ENCODE measurements at places on chromosomes 3 and 15.
A peak's percentile ranks its signal among the peaks of the same experiment; 100 is the strongest.

DNA sequence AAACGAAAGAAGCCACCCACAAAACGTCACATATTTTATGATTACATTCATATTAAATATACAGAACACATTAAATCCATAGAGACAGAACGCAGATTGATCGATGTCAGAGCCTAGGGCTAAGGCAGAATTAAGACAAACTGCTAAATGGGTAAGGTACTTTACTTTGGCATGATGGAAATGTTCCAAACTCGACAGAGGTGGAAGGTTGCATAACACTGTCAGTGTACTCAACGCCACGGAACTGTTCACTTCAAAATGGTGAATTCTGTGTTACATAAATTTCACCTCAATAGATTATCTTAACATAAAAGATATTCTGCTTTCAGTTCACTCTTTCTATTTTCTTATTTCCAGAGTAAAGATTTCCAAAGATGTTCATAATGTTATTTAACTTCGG lies 158.4 kb downstream of the TBC1D5 start:
- DNase-seq = no peak

DNA sequence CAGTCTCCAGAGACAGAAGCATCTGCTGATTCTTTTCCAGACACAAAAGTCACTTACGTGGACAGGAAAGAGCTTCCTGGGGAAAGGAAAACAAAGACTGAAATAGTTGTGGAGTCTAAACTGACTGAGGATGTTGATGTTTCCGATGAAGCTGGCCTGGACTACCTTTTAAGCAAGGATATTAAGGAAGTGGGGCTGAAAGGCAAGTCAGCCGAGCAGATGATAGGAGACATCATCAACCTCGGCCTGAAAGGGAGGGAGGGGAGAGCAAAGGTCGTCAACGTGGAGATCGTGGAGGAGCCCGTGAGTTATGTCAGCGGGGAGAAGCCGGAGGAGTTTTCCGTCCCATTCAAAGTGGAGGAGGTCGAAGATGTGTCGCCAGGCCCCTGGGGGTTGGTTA lies 25.4 kb downstream of the SYNM start:
- no peak for DNase-seq

DNA sequence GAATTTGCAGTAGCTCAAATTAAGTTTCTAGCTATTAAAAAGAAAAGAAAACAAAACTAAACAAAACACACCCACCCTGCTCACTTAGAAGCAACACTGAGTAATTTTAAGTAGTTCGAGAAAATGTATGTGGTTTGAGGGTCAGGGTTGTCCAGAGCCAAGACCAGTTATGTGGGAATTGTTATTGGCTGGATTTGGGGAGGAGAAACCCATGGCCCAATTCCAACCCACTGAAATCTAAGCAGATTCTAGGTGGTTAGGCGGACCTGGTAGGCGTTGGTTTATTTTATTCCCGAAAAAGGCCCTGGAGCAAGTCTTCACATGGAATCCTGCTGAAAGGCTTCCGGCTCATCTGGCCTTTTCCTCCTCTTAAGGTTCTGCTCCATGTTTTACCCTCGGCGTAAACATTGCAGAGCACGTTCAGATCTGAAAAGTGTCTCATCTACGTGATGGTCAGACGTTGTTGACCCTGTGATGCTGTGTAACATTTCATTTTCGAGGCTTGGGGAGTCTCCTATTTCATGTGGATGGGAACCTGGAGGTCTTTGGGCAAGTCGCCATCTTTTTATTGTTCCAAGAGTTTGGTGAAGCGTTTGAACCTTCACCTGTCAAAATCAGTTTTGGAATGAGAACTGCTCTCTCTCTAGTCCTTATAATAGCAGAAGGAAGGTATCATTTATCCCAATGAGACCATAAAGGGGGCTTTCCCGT lies 64.0 kb downstream of the FLNB start:
- DNase-seq = no peak

DNA sequence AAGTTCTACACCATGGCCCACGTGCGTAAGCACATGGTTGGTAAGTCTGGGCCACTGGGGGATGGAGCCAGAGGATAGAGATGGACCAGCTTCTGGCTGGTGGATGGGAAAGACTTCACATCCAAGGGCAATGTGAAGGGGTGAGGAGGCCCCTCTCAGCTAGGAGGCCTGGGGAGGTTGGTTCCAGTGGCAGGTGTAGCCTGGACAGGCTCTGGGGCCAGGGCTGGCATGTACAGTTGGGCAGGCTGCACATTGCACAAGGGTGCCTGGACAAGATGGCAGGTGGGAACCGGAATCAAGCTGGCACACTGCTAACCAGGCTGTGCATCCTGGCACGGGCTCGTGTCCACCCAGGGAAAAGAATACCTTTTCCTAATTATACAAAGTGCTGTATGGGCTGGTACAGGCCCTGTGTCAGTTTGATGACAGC lies 8.1 kb downstream of the ZBTB47 start:
- DNase-seq = no peak

- DNase-seq = peak; percentile 24
Observed at GRCh38 chr3:58144478-58145325, 66.1 kb downstream of the DNASE1L3 start.

GRCh38 chr15:74228723-74229081 lies 7.4 kb upstream of the CCDC33 start:
- DNase-seq = no peak

GRCh38 chr15:86557018-86557550 lies 477.4 kb downstream of the AGBL1 start:
- no peak for DNase-seq

- DNase-seq = no peak
Observed at GRCh38 chr3:168620854-168621253, 525.1 kb upstream of the GOLIM4 start.

DNA sequence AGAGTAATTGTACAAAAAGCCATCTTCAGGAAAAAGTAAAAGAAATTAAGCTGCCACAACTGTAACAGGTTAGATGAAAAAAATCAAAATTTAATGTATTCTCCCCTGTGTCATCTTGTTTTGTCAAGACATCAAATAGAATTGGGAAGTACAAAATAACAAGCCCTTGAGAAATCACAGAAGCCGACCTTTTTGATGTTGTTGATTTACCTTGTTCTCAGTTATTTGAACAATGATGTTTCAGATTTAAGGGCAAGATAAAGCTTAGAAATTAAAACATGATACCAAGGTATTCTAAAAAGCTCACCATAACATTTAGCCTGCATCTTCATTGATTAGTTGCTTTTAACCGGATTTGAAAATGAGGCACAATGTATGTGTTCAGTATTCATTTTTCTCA lies 523.0 kb downstream of the FOXP1 start:
- no peak for DNase-seq

GRCh38 chr3:33170531-33170930 lies 48.1 kb downstream of the SUSD5 start:
- DNase-seq = no peak

DNA sequence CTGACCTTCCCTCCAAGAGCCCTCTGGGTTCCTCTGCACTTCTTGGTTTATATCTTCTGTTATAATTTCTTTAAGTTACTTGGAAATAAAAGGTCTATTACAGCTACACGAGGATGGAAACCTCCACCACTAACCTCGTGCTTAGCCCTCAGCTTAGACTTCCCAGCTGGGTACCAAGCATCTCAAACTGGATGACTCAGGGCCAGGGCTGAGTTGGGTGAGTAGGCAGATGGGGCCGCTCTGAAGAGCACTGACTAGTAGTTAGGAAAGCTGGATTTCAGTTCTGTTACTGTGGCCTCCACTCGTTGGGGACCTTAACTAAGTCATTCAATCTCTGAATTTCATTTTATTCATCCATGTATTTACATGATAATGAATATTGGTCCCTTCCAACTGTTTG lies 1036.6 kb downstream of the IGSF11 start:
- DNase-seq = no peak

GRCh38 chr3:194961149-194961548 lies 275.5 kb downstream of the FAM43A start:
- no peak for DNase-seq

- DNase-seq = no peak
Observed at GRCh38 chr3:157356541-157356940, 80.1 kb upstream of the PTX3 start.

DNA sequence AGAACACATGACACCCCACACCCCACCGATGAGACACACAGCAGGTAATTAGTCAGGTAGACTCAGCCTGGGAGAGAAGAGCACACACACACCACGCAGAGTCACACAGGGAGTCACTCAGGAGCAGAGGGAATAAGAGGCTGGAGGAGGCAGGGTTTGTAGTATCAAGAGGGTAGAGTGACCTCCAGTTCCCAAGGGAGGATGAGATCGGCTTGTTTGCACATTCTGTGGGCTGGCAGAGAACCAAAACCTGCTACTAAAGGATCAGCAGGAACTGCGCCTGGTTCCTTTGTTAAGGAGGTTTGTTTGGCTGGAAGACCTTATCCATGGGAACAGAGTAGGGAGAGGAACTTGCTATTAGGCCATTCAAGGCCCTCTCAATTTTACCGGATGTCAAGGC lies 281.4 kb upstream of the SLCO3A1 start:
- peak; percentile 81 for DNase-seq

GRCh38 chr15:68510558-68510957 lies 68.2 kb upstream of the CORO2B start:
- DNase-seq = no peak

DNA sequence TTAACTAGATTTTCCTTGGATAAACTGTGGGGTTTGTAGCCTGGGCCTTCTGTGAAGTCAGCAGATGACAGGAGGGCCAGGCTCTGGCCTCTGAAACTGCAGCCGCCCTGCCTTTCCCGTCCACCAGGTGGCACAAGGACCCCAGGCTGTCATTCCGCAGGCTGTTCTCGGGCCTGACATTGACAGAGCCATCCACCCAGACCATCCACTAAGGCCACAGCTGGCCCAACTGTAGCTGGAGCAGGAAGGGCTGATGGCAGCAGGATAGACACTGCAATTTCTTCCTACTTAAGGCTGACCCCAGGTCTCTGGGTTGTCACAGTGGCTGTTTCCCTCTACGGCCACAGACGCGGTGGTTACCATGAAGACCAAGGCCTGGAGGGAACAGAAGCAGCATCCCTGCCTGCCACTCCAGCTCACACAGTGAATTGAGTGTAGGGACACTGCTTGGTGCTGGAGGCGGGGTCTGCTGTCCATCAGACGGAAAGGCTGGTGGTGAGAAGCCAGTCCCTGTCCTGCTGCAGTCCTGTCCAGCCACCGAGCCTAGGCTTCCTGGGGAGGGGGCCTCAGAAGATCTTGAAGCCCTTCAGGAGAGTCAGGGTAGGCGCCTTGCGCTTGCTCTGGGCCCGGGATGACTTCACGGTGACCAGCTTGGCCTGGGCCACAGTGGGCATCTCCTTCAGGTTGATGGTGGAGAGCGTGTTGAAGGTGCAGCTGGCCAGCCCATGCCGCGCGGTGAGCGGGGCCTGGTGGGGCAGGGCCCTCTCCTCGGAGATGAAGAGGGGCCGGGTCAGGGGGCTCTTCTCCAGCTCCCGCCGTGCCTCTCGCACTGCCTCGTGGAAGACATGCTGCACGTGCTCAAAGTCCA lies 9.4 kb downstream of the SLC51B start:
- peak; percentile 48 for DNase-seq

DNA sequence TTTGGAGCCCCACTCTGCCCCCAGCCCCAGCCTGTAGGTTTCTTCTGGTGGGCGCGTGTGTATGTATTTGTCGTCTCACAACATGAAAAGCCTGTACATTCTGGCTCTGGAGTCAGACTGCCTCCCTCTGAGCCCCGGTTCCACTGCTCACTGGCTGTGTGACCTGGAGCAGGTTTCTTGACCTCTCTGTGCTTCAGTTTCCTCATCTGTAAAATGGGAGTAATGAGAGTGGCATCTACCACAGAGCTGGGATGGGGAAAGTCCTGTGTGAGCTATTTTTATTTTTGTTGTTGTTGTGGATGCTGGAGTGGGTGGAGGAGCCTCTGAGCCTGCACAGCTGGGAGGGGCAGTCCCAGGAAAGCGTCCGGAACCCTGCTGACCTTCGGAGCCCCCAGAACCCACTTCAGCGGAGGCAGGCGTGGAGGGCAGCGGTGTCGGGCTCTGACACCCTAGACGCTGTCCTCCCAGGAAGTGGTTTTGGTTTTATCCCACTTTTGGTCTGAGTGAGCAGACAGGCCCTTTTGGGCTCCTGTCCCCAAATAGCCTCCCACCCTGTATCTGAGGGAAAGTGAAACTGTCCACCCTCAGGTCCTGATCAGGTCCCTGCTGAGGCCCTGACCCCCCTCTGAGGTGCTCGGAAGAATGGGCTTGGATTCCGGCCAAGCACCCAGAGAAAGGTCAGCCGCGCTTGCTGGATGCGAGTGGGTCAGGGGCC lies 103.5 kb downstream of the CHSY1 start:
- DNase-seq = no peak

GRCh38 chr3:112013784-112014143 lies 15.0 kb downstream of the TAGLN3 start:
- DNase-seq = no peak

- no peak for DNase-seq
Observed at GRCh38 chr3:56133423-56133822, 334.8 kb downstream of the ERC2 start.

DNA sequence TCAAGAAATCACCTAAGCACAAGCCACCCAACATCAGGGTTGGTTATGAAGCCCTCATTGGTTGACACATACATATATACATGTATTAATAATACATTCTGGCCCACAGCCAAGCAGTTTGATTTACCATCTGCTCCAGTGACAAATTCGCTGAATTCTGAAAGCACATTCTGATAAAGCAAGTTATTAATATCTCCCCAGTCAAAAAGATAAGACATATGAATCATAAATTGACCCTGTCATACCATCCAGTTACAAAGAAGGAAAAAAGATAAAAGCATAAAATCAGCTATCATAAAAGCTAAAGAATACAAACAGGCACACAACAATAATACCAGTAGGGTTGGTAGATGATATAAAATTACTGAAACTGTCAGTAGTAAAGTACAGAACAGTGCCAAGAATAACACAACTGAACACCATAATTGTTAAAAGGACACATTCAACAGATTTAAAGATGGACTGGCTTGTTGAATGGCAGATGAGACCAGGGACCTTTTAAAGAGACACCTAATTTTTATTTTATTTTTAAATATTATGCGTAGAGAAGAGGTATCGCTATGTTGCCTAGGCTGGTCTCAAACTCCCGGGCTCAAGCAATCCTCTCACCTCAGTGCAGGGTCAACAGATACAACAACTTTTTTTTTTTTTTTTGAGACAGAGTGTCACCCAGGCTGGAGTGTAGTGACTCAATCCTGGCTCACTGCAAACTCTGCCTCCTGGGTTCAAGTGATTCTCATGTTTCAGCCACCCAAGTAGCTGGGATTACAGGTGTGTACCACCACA lies 7.7 kb downstream of the SNX4 start:
- no peak for DNase-seq

- DNase-seq = no peak
Observed at GRCh38 chr15:42876224-42876623, 44.4 kb downstream of the TTBK2 start.

- DNase-seq = no peak
Observed at GRCh38 chr3:52704611-52705437, 767 bp downstream of the GLT8D1 start.

GRCh38 chr3:56118968-56119367 lies 349.3 kb downstream of the ERC2 start:
- DNase-seq = no peak

- DNase-seq = no peak
Observed at GRCh38 chr3:123688241-123688747, 103.4 kb upstream of the HACD2 start.

GRCh38 chr15:63922261-63922904 lies 88.6 kb upstream of the HERC1 start:
- no peak for DNase-seq

Measured in NCI-H774 (cell line).